Epithelial cell of esophagus (primary cell): ENCODE measurements at places on chromosomes 5 and 9.

- no peak for DNase-seq
Measured at GRCh38 chr5:139725073-139725830, 70.4 kb upstream of the PSD2 start.

GRCh38 chr9:27391040-27391895 lies 94.3 kb upstream of the EQTN start:
- no peak for DNase-seq

GRCh38 chr9:130939405-130940026 lies 469 bp upstream of the FIBCD1 start:
- peak; percentile 32 for DNase-seq

- DNase-seq = no peak
Measured at GRCh38 chr5:171574376-171574775, 154.9 kb downstream of the FGF18 start.

- no peak for DNase-seq
Measured at GRCh38 chr9:128701227-128701854, 962 bp upstream of the PKN3 start.

DNA sequence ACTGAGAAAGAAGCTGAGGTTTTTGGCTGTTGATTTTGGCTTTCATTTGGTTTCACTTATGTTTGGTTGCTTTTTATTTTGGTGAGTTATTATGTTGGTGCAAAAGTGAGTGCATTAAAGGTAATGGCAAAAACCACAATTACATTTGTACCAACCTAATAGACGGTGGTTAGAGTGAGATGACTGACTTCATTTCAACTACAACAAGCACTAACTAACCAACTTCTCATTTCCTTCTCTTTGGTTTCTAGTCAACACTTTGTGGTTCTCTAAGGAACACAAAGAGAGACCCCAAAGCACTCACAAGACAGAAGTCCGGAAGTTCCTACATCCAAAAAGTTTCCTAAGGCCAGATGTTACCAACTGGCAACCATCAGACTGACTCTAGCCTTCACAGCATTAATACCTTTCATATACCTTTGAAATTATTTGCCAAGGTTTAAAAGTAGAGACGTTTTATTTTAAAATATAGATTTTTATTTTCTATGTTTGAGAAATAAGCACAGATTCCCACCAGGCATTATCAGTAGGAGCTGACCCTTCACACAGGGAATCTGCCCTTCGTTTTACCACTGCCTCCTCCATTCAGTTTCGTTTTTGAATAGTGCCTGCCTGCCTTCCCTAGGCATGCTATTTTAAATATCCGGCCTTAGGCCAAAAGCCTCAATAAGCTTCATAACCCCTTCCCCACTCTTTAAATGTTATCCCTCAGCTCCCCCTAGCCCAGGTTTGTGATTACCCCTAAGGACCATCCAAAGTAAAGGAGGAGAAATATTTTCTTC lies 301.1 kb upstream of the PTGER4 start:
- DNase-seq = no peak

DNA sequence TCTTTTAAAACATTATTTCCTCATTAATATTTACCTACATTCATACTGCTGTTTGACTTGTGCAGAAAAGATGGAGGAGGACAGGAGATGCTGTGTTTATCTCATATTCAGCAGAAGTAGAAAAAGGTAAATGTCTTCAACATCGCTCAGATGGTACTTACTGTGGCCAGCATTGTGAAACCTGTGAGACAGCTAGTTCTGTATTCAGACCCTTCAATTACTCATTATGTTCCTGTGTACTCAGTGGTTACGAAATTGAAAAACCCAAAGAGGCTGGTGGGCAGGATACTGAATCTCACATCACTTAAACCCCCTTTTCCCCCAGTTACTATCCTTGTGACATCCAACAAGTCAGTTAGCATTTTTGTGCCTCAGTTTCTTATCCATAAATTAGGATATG lies 216.0 kb downstream of the KDM4C start:
- peak; percentile 69 for DNase-seq

DNA sequence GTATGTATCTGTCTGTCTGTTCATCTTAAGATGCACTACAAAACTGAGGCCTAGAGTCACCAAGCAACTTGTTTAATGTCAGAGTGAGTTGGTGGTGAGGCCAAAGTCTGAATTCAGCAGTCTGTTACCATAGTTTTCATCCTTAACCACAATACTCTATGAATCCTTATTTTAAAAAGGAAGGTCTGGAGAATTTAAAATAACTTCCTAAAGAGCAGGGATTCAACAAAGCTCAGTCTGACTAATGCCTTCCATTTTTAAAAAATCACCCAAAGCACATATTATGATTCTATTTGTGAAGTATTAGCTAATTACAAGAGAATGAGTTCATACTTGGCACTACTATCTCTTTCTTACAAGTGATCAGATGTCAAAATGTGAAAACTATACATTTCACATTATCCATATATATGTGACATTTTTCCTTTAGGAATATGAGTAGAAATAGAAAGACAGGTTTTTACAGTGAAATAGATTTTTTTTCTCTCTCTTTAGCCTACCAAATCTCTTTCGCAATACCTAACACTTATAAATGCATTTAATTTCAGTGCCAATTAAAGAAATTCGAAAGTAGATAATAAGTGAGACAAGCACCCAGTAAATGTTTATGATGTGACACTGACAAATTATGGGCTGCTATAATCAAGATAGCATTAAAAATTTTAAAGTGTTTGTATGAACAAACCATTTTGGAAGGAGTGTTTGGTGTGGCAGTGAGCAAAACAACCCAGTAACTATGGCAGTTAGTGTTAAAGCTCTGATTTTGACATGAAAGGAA lies 102.3 kb upstream of the CDKN2B start:
- peak; percentile 68 for DNase-seq

GRCh38 chr9:126754436-126755316 lies 50.2 kb upstream of the ZBTB43 start:
- no peak for DNase-seq

- DNase-seq = peak; percentile 29
Measured at GRCh38 chr5:77167695-77168121, 42.8 kb upstream of the PDE8B start.

GRCh38 chr5:100654895-100655294 lies 119.7 kb downstream of the FAM174A start:
- no peak for DNase-seq

GRCh38 chr5:34008802-34009201 lies 952 bp upstream of the AMACR start:
- no peak for DNase-seq

DNA sequence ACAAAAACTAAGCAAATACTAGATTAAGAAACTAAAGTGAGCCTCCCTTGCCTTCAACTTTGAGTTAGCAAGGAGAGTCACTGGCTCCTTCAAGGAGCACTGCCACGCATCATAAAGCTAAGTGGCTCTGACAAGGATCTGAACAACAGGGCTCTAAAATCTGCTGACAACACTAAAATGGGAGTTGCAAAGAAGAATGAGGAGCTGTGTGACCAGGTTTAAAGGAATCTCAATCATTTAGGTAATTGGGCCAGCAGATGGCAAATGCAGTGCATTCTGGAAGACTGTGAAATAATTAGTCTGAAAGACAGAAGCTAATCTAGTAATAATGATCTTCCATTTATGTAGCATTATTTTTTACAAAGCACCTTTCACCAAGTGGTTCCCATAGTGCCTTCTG lies 297.0 kb upstream of the TAS2R1 start:
- DNase-seq = peak; percentile 44

- peak; percentile 75 for DNase-seq
Measured at GRCh38 chr9:110918316-110919049, 119.8 kb downstream of the LPAR1 start.

- peak; percentile 91 for DNase-seq
Measured at GRCh38 chr9:75238311-75238976, 150.1 kb downstream of the OSTF1 start.

DNA sequence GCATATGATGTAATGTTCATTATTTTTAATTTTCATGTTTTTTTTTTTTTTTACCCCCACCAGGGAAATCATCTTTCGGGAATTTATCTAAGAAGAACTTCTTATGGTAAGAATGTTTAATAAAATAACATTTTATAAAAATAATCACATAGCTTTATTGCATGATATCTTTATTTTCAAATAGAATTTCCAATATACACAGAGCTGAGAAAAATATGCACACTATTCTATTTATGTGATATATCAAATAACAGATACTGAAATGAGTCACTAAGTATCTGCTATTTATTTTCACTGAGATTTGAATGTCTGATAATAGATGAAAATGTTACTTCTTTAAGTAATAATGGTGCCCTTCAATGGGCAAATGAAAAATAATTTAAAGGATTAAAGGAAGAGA lies 1217.3 kb downstream of the MAT2B start:
- no peak for DNase-seq

DNA sequence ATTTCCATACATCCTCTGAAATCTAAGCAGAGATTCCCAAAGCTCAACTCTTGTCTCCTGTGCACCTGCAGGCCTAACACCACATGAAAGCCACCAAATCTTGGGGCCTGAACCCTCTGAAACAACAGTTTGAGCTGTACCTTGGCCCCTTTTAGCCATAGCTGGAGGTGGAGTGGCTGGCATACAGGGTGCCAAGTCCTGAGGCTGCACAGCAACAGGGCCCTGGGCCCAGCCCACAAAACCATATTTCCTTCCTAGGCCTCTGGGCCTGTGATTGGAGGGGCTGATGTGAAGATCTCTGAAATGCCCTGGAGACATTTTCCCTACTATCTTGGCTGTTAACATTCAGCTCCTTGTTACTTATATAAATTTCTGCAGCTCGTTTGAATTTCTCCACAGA lies 26.5 kb downstream of the DOCK2 start:
- no peak for DNase-seq

GRCh38 chr5:94802450-94802849 lies 184.0 kb downstream of the SLF1 start:
- peak; percentile 19 for DNase-seq

GRCh38 chr5:167294882-167295680 lies 996.4 kb upstream of the WWC1 start:
- peak; percentile 88 for DNase-seq

GRCh38 chr9:121816449-121816817 lies 165.0 kb downstream of the DAB2IP start:
- no peak for DNase-seq

GRCh38 chr9:120100595-120100994 lies 479.4 kb downstream of the CDK5RAP2 start:
- no peak for DNase-seq

- DNase-seq = no peak
Measured at GRCh38 chr5:107444300-107444699, 226.4 kb downstream of the EFNA5 start.

GRCh38 chr5:168601972-168602371 lies 22.8 kb upstream of the PANK3 start:
- DNase-seq = no peak

DNA sequence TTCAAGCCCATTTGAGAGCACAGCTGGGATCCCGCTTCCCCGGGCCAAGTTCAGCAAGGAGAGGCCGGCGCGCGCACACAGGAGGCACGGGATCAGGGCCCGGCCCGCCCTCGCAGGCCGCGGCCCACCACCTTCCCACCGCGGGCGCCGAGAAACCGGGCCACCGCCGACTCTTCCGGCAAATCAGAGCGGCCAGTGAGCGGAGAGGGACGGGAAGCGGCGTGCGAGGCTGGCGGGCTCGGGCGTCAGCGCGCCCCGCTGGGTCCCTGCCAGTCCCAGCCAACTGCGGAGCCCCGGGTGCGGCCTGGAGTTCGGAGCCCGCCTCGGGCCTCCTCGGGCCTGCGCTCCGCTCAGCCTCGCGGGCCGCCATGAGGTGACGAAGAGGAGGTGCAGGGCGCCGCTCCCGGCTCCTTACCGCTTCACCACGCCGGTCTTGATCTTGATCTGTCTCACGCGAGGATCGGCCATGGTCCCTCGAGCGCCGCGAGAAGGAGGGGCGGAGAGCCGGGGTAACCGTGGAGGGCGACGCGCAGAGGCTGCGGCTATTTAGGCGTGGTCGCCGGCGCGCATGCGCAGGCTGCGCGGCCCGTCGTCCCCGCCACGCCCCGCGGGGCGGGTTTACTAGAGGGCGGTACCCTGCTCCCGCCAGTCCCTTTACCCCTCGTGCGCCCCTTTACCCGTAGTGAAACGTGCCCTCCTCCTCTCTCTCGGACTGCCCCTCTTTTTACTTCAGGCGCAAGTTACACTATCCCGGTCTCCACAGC lies at the start of gene TBCA:
Gene TBCA, minus strand, starts transcription at position 550 of the 764 bp plus-strand sequence. Its CDS starts 82 bp downstream, at position 468.
- DNase-seq = peak; percentile 88

GRCh38 chr5:69492923-69493395 lies 369 bp downstream of the OCLN start:
- DNase-seq = peak; percentile 31

GRCh38 chr5:142630927-142631539 lies 54.9 kb downstream of the FGF1 start:
- DNase-seq = no peak

DNA sequence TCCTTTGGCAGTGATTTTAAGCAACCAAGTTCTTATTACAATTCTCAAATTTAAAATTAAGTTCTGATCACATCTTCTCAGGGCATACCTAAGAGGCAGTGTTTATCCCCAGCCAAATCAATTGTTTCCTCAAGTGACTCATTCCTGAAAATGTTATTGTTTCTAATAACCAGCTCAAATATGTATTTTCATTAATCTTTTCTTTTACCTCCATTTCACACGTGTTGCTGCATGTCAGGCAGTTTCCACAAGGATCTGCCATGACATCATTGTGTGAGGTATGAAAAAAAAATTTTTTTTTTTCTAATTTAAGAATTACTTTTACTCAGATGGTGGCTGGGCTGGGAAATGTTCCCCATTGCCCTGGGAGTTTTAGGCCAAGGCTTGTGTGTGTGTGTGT lies 113.0 kb upstream of the NTRK2 start:
- peak; percentile 86 for DNase-seq

- DNase-seq = no peak
Measured at GRCh38 chr5:14557203-14557770, 24.3 kb upstream of the OTULINL start.

DNA sequence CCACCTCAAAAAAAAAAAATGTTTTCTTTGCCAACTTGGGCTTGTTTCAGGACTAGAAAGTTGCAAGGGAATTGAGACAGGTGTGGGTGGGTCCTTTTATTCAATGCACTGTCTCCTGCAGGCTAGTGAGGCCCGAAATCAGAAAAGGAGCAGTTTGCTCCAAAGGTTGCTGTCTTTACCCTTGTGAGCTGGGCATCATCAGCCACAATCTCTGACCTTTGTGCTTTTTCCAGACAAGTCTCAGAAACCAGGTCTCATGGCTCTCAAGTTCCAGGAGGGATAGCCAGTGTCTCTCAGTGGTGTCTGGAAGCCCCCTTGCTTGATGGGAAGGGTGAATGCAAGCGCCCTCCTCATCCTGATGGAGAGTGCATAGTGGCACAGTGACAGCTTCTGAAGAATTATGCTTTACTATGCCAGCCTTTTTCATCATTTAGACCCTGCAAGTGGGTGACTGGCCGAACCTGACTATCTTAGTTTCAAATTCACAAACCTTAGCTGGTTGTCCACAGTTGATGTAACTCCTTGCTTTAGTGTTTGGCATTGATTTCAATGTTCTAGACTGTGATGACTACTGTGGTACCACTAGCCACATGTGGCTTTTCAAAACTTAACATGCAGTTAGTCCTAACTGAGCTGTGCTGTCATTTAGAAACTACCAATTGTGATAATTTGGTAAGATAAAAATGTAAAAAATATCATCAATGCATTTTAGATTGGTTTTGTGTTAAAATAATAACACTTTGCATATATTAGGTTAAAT lies 468.6 kb downstream of the GADD45G start:
- DNase-seq = no peak
